Lower leg skin (tissue), 4 donors: ENCODE measurements at places on chromosomes 4 and X. TPM values are rescaled to one million over a fixed set of nuclear protein-coding genes. Genes with fewer than 3 reads are reported as not detected.

Gene CACNA1F
- total RNA-seq, result 0.06 TPM

Gene MFAP3L
- 100 TPM for total RNA-seq

Gene IL2
- not detected for total RNA-seq

DNA sequence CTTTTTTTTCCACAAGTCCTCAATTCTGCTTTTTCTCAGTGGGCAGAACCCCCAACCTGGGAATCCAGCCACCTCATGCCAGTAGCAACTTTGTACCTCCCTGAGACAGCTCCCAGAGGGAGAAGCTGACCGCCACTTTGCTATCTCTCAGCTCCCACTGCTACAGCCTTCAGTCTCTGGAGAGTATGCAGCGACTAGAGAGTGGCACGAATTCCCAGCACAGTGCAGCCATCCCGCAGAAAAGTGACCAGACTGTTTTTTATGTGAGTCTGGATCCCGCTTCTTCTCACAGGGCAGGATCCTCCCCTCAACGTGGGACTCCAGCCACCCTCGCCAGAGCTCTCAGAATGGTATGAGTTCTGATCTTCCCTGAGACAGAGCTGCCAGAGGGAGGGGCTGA is 1234.6 kb downstream of the FAM133A start:
- DNase-seq, result no peak

GRCh38 chr4:14178421-14178820 is 550.9 kb upstream of the BOD1L1 start:
- no peak for DNase-seq

- DNase-seq, result no peak
Observed at GRCh38 chrX:130094696-130095095, 15.6 kb downstream of the ELF4 start.

DNA sequence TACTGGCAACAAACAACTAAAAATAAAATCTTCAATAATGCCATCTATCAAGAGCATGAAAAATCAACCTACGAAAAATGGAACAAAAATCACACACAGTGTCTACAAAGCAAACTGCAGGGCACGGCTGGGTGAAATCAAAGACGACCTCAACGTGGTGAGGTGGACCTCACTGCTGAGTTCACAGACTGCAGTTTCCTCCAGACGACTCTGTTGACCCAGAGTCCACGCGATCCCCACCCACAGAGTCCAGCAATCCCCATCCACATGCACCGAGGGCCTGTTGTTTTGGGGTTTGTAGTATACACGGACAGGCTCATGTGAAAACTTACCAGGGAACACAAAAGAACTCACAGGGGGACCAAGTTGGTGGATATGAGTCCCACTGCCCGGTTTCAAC is 31.1 kb upstream of the GTPBP6 start:
- DNase-seq, result no peak

DNA sequence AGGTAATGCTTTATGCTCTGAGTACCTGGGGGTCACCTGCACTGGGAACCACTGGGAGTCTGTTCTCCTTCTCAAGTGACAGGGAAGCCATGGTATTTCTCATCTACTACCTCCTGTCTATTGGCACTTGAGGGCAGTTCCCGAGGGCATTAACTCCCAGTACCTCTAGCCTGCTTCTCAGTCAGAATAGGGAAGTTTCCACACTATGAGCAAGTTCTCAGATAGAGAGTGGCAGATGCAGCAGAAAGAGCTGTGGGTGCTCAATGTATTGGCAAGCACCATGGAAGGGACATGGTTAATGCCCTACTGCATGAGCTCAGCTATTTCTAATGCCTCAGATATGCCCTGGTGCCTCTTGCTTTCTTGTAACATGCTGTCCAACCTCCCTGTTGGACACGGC is 74.1 kb downstream of the ANOS1 start:
- DNase-seq, result no peak
